Stimulated activated CD4-positive, alpha-beta T cell treated with anti-CD3 and anti-CD28 coated beads, TNF-alpha, amount 100 ng/mL, for 48 hours (primary cell): ENCODE measurements at places on chromosomes 5 and 9.

DNA sequence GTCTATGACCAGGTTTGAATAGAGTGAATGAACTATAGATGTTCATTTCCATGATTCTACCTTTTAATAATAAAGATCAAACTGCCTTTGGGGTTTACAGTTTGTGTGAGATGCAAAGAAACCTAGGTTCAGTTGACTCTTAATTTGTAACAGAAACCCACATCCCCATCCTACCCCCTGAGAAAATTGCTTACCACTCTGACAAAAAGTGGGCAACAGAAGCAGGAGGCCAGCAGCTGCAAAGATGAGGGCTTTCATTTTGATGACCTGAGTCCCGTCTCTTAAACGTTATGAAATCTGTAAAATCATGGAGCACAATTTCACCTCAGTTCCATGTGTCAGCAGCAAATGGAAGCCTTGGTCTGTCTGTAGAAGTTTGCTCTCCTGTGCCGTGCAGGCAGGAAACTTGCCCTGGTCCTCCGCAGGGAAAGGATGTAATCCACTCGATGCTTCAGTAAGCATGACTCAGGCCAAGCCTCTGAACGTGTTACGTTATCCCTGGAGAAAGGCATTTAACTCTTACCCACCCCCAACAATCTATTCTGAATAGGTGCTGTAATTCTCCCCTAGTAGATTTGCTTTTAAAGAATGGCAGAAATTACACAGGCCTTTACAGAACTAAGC, at the start of gene F2RL2:
Gene F2RL2, minus strand, starts transcription at position 431 of the 624 bp plus-strand sequence. Its CDS starts 173 bp downstream, at position 258.
- no peak for DNase-seq

DNA sequence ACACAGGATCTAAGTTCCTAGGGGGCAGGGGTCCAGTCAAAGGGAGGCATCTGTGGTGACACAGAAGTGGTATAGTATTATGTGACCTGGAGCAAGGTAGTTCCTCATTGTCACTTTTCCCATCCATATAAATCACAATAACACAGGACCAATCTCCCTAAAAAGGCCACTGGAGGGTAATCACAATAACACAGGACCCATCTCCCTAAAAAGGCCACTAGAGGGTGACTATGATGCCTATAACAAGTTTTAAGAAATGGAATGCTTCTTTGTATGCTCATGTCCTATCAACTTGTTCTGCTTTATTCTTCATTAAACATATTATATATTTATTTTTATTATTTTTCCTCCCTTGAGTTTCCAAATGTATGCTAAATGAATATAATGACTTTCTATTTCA, 254.6 kb downstream of the ASTN2 start:
- no peak for DNase-seq

DNA sequence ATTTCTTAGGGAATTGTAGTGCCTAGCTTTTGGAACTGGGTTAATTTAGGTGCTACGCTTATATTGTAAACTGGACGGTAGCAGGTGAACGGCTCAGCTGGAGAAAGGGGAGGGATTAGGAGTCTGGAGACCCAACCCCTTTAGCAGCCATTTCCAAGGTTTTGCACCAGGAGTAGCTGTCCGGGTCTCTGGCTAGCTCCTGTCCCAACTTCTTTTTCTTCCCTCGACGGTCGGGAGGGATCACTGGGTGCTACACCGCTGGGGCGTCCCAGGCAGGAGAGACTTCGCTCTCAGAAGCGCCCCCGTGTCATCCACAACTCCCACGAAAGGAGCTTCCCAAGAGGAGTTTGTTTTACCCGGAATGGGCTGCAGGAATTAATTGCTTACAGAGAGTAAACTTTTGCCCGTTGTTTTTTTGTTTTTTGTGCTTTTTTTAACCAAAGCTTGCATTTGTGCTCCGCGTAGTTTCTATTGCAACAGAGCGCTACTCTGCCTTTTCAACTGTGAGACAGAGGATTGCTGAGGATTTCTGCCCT, 1640.9 kb upstream of the C9orf72 start:
- no peak for DNase-seq

- DNase-seq = no peak
Measured at GRCh38 chr9:13324988-13325387, 45.5 kb upstream of the MPDZ start.

GRCh38 chr9:107518037-107518807, 28.7 kb upstream of the KLF4 start:
- DNase-seq = no peak

GRCh38 chr5:87877023-87877422, 391.6 kb downstream of the TMEM161B start:
- no peak for DNase-seq

GRCh38 chr5:56525113-56525512, 290.2 kb upstream of the MAP3K1 start:
- DNase-seq = no peak

GRCh38 chr5:144325532-144325931, 154.9 kb downstream of the KCTD16 start:
- no peak for DNase-seq

DNA sequence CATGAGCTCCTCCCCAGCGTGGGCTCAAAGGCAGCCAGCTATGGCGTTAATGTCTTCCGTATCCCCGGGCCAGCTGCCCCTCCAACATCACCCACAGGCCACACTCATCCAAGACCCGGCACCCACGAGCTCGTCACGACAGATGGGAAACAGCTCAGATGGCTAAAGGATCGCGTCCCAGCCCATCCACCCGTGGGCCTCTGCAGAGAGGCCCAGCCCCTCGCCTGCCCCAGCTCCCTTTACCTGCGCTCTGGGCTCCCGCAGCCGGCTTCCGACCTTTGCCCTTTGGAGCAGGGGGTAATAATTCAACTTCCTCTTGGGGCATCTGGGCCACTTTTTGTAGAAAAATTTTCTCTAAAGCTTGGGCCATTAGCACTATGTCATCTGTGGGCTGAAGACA, 16.5 kb downstream of the BRD3 start:
- no peak for DNase-seq

DNA sequence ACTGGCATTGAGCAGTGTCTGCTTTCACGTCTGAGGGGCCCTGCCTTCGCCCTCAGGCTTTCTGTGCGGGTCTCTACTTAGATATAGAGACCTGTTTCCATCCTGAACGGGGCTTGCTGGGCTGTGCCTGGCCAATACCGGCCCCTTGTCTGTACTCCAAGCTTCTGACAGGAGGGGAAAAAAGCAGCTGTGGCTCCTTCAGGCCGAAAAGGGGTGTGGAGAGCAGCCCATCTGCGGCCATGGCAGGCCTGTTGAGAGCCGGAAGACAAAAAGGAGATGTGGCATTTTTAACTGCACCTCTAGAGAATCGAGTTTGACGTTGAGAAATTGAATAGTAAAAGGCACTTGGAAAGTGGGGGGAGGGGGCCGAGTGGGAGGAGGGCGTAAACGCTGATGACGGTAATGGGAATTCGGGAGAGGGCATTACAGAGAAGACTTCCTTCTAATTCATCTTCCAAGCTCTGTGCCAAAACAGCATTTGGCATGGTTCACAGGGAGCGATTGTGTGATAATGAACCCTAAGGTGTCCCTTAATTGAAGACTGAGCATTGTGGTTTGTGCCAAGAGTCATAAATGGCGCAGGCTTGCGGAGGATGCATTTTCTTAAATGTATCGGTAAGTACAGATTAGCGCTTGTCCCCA, 25.1 kb upstream of the PRDM12 start:
- no peak for DNase-seq

- DNase-seq = no peak
Measured at GRCh38 chr9:126532951-126533925, 80.5 kb upstream of the LMX1B start.

GRCh38 chr5:76144513-76145274, 61.5 kb downstream of the SV2C start:
- DNase-seq = no peak

- peak; percentile 87 for DNase-seq
Measured at GRCh38 chr9:136245219-136246150, at the start of gene QSOX2. QSOX2 (minus strand) TSS chr9:136245812; CDS start chr9:136245803, 9 bp downstream.

GRCh38 chr5:179806250-179807048, at the start of gene MGAT4B:
MGAT4B (minus strand) TSS chr5:179806866; CDS start chr5:179806583, 283 bp downstream.
- no peak for DNase-seq

- DNase-seq = no peak
Measured at GRCh38 chr9:16309469-16310271, 560.8 kb downstream of the BNC2 start.

GRCh38 chr5:177189416-177189815, 55.8 kb downstream of the NSD1 start:
- no peak for DNase-seq

GRCh38 chr9:13567833-13568232, 288.3 kb upstream of the MPDZ start:
- no peak for DNase-seq

DNA sequence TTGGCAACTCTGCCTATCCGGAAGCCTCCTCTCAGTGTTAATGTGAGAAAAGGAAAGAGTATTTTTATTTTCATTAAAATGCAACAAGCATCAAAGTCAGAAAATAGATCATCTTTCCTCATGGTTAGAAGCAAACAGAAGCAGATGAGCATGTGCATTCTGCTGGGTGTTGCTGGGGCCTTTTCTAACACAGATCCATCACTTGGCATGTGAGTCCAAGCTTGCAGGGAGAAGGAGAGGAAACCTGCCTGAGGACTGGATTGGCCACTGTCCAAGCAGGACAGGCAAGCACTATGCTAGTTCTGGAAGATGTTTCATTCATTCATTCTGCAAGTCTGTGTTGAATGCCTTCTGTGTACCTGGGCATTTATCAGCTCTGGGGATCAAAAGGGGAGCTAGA, 348.7 kb upstream of the PCSK5 start:
- DNase-seq = no peak

- no peak for DNase-seq
Measured at GRCh38 chr5:158938200-158938599, 161.5 kb downstream of the EBF1 start.

GRCh38 chr5:83472508-83473345, 1.2 kb downstream of the VCAN start:
- no peak for DNase-seq

GRCh38 chr9:1514776-1515363, 464.7 kb downstream of the DMRT2 start:
- DNase-seq = no peak

DNA sequence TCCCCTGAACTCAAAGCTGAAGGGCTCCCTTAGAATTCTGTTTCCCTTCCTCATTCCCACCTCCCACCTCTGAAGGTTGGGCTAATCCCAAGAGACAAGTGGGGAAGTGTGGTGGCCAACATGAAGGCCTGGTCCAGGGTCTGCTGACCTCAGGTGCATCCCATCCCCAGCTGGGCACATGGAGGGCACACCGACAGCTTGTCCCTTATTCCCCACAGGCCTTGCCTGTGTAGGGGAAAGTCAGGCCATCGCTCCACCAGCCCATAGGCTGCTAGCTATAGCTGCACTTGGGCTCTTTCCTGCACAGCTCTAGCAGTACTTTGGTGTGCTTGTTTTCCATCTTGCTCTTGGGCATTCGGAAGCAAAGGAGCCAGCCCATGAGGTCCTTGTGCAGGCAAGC, 247.7 kb downstream of the CDH12 start:
- no peak for DNase-seq

- no peak for DNase-seq
Measured at GRCh38 chr9:76136986-76137385, 246.5 kb downstream of the PCSK5 start.

DNA sequence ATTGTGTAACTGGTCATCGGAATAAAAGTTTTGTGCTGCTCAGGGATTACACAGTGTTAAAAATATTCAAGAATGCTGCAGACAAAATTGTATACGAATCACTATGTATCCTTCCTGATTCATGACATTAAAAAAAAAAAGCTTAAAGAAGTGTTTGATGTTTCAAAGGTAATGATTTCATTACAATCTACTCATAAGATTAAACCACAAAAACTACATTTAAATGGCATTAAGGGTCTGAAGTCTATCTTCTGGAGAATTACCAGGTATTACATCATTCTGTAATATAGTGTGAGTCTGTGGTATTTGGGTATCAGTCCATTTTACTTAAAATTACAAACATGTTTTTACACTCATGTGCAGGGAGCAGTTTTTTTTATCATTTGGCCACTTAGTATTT, 324.4 kb downstream of the NDUFS4 start:
- DNase-seq = no peak

- DNase-seq = no peak
Measured at GRCh38 chr5:164637931-164638521, 1132.6 kb downstream of the MAT2B start.

GRCh38 chr5:168365581-168366081, 74.2 kb downstream of the WWC1 start:
- DNase-seq = no peak

GRCh38 chr5:52727576-52727975, 60.1 kb upstream of the ITGA1 start:
- DNase-seq = no peak

GRCh38 chr5:5040712-5041111, 99.4 kb upstream of the ADAMTS16 start:
- DNase-seq = no peak

DNA sequence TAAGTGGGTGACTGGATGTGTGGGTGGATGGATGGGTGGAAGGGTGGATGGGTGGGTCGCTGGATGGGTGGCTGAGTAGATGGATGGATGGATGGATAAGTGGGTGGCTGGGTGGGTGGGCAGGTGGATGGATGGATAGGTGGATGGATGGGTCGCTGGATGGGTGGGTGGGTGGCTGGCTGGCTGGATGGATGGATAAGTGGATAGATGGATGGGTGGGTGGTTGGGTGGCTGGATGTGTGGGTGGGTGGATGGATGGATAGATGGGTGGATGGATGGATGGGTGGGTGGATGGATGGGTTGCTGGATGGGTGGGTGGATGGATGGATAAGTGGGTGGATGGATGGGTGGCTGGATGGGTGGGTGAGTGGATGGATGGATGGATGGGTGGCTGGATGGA, 27.3 kb upstream of the CEP72 start:
- no peak for DNase-seq

- DNase-seq = no peak
Measured at GRCh38 chr9:121499427-121500164, at the start of gene GGTA1. GGTA1 (minus strand) TSS chr9:121499844; CDS start chr9:121467922, 31,922 bp downstream.

DNA sequence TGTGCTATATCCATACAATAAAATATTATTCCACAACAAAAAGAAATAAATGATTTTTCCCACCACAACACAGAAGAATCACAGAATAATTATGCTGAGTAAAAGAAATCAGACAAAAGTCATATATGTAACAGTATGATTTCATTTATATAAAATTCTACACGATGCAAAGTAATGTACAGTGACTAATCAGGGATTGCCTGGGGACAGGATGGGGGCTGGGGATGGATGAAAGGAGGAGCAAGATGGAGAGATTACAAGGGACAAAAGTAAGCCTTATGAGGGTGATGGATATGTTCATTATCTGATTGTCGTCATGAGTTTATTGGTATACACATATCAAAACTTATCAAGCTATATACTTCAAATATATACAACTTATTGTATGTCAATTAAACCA, 154.0 kb downstream of the FBN2 start:
- DNase-seq = no peak

GRCh38 chr9:116020801-116021200, 132.8 kb upstream of the PAPPA start:
- no peak for DNase-seq

GRCh38 chr9:3455094-3455493, 70.7 kb downstream of the RFX3 start:
- DNase-seq = no peak

DNA sequence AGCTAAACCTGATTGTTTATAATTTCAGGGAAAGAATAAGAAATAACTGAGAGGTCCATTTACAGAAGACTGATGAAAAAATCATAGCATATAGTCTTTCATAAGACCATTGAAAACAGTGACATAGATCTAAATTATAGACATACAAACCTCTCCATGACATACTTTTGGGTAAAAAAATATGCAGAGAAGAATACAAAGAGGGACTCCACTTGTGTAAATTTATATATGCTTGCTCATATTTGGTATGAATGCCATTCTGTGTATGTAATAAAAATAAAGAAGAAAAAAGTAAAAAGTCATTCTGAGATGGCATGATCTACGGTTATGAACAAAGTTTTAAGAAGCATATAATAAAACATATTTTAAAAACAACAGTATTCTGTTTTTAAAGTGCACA, 310.7 kb downstream of the ASTN2 start:
- DNase-seq = no peak
